ENCODE measurements at places on chromosomes 6 and 20.
A peak's percentile ranks its signal among the peaks of the same experiment; 100 is the strongest.

DNA sequence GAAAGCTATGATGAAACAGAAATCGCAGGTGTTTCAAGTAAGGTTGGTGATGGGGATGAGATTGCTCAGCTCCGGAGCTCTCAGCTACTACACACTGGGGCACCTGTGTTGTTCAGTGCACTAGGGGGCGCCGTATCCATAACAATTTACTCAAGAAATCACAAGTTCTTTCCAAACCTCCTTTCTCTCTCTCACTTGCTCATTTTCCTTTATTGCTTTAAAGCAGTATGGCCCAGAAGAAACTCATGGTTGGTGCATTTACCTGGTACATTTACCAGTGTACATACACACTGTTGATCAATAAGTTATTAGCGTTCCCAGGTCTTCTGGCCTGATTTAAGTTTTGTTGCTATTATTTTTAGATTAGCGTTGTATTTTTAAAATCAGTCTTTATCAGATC, 235.2 kb upstream of the TAB2 start:
- peak; percentile 69 for DNase-seq

DNA sequence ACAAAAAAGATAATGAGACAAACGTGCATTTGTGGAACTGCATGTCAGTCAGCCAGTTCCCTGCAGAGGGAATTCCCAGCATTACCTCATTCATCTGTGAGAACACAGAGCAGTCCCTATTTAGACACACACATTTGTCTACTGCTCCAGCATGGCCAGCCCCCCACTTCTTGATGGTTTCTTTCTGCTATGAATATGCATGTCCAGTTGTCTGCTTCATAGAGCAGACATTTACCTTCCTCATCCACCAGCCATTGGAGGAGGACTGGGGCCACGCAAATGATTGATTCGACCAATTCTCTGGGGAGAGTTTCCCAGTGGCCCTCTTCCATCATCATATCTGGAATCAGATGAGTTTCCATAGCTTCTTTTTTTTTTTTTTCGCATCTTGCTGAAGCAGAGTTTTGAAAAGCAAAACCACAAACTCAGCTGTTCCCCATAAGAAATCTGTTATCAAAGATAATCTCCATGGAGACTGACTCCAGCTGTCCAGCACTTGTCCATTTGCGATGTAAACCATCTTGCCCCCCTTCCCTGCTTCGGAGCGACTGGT, 11.8 kb downstream of the ENPP1 start:
- no peak for DNase-seq

- DNase-seq: no peak
These were observed 75.1 kb downstream of the ADGRG6 start for GRCh38 chr6:142376800-142377496.

GRCh38 chr6:165559632-165560031, 103.4 kb downstream of the PDE10A start:
- no peak for DNase-seq

DNA sequence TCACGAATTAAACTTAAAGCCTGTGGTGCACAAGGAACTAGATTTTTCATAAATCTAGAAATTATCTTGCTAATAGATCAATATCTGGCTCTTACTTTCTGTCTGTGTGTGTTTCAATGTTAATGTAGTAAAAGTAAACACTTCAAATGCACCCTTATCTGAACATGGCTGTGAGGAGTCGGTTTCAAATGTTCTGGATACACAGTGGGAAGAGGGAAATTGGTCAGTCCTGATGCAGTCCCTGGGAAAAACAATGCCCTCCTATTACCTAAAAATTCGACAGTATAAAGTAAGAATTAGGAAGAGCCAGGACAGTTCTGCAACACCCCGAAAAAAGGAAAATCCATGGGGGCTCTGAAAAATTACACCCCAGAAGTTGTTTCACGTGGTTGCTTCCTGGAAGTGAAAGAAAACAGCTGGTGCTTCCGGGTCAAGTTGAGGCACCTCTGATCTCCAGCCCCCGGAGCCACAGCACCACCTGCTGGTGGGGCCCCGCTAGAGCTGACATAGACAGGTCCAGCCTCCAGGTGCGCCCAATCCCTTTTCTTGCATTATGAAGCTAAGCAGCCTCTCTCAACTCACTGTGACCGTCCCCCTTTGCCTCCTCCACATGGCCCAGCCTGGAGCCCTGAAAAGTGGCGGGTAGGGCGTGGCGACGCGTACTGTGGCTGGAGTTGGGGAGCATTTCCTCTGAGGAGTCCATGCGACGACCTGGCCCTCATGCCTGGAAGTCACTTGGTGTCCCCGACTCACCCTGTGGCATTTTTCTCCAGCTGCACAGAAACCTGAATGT, 8.3 kb downstream of the SEMG2 start:
- DNase-seq: peak; percentile 38

DNA sequence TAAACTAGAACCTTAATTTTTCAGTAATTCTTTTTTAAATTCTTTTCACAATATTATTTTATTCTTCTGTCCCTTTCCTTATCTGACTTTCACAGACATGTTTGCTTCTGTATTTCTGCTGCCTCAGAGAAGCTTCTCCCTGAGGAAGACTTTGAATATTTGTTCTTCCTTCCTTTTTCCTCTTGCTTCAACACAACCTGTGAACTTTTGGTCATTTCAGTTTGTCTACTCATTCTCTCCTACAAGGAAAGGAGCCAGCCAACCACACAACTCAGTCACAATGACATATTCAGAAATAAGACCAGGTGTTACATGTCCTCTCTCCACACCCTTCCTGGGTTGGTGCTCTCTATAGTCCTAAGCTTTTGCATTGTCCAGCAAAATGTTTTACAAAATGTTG, 310.4 kb downstream of the TFAP2B start:
- no peak for DNase-seq

DNA sequence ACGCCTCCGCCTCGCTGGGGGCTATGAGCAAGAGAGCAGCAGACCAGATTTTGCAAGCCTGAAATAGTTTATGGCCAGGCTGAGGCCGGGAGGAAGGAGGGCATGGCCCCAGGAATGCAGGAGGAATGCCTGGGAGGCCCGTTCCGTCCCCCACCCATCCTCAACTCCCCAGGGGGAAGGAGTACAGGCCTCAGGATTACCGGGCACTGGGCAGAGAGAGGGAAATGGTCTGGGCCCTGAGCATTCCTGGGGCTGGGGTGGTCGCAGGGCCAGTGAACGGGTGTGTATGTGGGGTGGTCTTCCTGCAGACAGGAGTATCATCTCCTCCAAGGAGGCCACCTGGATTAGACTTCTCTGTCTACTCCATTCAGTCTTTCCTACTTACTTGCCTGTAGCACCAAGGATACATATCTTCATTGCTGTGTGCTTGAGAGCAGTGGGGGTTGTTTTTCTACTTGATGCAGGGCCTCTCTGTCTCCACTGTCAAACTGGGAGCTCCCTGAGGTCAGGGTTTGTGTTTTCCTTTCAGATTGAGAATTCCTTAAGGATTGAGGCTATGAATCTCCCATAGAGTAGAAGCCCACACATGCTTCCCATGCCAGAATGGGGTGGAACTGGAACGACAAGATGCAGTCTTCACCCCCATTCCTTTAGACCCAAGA, 81.3 kb downstream of the VEGFA start:
- DNase-seq: no peak

- DNase-seq: no peak
These were observed 2.4 kb downstream of the SLC22A23 start for GRCh38 chr6:3454273-3455010.

DNA sequence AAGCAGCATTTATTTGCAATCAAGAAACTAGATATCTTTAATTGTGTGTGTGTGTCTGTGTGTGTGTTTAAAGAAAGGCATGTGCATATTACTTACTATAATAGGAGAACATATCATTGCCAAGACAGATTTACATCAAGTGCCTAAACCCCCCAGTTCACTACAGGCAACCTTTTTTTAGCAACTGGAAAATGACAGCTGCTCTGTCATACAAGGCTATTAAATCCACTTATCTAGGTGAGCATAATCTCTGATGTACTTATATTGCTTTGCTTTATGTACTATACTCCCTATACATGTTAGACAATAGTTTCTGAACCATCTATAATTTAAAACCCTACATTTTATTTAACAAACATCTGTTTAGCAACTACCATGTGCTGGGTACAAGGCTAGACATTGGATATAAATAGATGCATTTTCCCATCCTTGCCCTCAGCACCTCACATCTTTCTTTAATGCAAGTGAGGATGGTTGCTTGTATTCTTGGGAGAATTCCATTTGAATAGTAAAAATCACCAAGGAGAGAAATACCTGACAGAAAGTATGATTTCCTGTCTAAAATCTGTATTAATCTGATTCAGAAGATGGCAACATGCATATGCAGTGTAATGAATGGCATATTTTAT, 398.3 kb downstream of the LAMA2 start:
- DNase-seq: no peak

- DNase-seq: no peak
These were observed 23.0 kb upstream of the BMP5 start for GRCh38 chr6:55898342-55898741.

GRCh38 chr6:151719070-151719469, 88.4 kb upstream of the ESR1 start:
- DNase-seq: no peak

DNA sequence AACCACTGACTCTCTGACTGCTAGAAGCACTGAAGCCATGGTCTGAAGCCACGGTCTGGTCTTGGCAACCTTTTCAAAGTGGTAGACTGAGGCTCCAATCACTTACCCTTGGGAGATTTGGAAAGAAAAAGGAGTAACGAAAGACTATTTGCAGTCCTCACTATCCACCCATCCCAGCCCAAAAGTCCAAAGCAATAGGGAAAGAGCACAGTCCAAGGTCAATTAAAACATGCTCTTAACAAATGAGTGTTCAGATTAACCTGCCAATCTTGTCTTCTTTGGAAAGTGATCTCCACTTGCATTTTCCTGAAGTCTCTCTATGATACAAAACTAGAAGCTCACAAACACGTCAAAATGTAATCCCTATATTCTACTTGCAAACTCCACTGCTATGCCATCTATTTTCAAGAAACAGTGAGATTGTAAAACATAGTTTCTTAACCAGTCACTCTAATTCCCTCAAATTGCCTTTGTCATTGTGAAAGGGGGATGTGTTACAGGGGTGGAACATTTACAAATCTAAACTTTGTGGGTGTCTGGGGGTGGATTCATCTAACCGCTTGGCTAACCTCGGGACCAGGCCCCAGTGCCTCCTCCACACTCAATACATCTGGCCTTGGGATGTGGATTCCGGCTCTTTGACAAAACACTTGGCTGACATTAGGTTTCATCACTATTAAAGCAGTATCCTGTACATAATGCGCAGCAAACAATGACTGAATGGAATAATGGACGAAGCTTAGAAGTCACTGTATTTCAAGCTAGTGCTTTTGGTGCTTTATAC, 56.4 kb downstream of the B4GALT5 start:
- DNase-seq: no peak

DNA sequence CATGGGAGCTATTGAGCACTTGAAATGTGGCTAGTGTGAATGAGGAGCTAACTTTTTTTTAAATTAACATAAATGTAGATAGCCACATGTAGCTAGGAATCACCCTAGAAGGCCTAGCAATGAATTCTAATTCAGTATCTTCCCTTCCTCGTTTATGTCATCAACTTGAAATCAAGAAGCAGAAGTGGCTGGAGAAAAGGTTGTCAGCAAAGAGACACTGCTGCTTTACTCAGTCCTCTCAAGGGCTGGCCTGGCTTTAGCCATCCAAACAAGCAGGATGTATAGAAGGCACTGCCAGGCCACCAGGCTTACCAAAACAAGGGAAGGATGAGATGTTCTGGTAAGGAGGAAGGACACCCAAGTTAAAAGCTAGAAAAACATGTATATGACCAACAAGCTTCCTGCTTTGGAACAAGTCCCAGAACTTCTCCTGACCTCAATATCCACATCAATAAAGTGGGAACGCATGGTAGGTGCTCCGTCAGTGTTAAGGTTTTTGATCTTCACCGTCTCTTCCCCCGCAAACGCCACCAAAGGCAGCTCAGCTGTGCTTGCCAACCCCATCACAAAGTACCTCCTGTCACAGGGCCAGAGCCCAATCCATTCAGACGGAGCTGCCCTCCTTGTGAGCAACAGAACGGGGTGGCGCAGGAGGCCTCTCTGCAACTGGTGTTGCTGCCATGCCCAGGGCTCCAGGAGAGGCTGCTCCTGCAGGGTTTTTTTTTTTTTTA, 235.8 kb upstream of the RIN2 start:
- DNase-seq: no peak

- no peak for DNase-seq
These were observed 29.2 kb downstream of the C6orf58 start for GRCh38 chr6:127606131-127606562.
